Inflammatory macrophage treated with lipopolysaccharide for 1 hour (primary cell): ENCODE measurements at places on chromosomes 2 and 18.

- no peak for DNase-seq
Observed at GRCh38 chr2:25372405-25373268, 30.9 kb upstream of the DNMT3A start.

GRCh38 chr2:3379647-3380534 lies at the start of gene TRAPPC12:
Gene TRAPPC12 (plus strand): TSS chr2:3379694. CDS start chr2:3387624, 7,930 bp downstream.
- DNase-seq: peak; percentile 88

DNA sequence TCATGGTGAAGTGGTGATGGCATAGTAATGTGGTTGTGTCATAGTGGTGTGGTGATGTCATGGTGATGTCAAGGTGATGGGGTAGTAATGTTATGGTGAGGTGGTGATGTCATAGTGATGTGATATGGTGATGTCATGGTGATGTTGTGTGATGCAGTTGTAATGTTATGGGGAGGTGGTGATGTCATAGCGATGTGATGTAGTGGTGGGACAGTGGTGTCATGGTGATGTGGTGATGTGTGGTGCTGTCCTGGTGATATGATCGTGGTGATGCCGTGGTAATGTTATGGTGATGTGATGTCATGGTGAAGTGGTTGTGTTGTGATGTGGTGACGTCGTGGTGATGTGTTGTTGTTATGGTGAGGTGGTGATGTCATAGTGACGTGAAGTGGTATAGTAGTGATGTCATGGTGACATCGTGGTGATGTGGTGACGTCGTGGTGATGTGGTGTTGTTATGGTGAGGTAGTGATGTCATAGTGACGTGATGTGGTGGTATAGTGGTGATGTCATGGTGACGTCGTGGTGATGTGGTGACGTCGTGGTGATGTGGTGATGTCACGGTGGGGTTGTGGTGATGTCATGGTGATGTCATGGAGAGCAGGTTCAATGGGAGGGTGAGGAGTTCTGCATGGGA lies 242.7 kb upstream of the MYT1L start:
- DNase-seq: no peak

DNA sequence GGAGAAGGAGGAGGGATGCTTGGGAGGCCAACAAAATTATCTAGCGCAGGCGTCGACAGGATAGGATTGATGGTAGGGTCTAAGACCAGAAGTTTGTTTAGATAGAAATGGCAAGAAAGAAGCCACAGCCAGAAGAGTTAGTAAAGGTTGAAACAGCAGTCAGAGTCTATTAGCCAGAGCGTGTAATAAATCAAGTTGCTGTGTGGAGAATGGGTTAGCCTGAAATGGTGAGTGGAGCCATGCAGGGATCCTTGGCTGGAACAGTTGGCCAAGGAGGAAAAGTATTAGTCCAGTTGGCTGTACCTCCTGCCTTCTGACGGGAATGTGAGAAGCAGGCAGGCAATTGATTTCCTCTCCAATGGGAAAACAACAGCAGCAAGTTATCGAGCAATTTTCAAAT lies 190.7 kb upstream of the CCDC68 start:
- no peak for DNase-seq

DNA sequence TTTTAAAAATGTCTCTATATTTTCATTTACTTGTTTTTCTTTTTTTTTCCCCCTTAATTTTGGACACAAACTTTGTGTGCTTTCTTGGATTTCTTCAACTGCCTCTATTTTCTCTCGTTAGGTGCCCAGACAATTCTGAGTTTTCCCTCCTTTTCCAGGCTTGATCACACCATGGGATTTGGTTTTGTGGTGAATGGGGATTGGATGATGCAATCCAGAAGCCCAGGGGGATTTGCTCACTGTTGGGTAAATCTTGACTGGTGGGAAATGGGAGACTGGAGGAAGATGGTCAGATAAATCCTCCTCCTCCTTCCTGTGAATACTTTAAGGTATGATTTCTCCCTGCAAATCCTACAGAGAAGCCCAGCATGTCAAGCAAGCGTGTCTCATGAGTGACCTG lies 19.5 kb upstream of the PAX8 start:
- no peak for DNase-seq

GRCh38 chr2:238970553-238971081 lies 122.7 kb downstream of the TWIST2 start:
- DNase-seq: peak; percentile 18
